ENCODE measurements at places on chromosomes 6 and 20.

DNA sequence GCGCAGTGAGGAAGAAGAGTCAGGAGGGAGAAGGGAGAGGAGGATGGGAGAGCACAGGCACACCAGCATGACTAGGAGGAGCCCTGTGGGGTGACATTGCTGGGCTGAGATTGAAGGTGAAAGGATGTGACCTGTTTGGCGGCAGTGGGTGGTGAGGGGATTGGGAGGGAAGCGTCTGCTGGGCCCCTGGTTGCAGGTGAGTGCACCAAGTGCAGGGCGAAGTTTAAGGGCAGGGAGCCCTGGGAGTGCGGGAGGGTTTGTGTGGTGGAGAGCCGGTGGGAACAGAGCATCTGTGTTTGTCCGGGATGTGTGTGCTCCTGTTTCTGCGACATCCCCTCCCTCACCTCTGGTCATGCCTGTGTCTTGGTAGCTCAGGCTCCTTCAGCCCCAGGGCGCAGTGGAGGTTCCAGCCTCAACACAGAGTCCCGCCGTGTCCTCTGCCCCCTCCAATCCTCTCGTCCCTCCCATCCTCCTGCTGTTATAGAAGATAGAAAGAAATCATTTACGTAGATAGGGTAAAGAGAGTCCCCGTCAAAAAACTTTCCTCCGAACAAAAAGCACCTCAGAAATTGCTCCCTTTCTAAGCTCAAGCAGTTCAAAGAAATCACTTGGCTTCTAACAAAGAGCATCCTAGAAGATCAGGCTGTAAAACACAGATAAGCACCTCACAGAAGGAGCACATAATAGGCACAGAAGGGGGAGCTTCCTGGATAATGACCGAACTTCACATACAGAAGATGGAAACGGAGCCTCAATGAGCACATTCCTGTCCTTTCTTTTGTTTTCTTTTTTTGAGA is 25.0 kb downstream of the ULBP1 start:
- H3K36me3 ChIP-seq = peaks cover 9% of the 10 kb centered on the region
- peaks cover 17% of the 10 kb centered on the region for H3K4me1 ChIP-seq
- no peak for DNase-seq
- H3K4me3 ChIP-seq = no peak overlapping the region

- no peak for DNase-seq
- H3K36me3 ChIP-seq = no peaks in the 10 kb centered on the region
- peaks cover 8% of the 10 kb centered on the region for H3K27me3 ChIP-seq
- no peak overlapping the region for H3K4me3 ChIP-seq
Observed at GRCh38 chr6:167779129-167779992, 47.4 kb upstream of the AFDN start.

- no peaks in the 10 kb centered on the region for H3K27me3 ChIP-seq
- no peaks in the 10 kb centered on the region for H3K36me3 ChIP-seq
- DNase-seq = peak; percentile 38
- peak overlapping the region; percentile 81 for H3K27ac ChIP-seq
- H3K4me3 ChIP-seq = peak overlapping the region; percentile 20
Observed at GRCh38 chr6:44485601-44486401, 98.3 kb downstream of the CDC5L start.

DNA sequence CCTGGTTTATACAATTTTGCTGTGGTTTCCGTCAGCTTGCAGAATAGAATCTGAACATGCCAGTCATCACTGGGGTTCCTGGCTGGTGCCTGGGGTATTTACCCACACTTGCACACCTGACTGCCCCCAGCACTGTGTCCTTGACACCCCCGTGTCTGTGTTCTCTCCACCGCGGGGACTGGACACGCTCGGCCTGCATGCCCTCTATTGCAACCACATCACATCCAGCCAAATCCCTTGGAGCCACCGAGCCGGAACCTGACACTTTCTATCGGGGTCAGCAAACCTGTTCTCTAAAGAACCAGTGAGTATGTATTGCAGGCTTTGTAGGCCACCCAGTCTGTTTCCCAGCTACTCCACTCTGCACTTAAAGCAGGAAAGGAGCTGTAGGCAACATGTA is 527.5 kb downstream of the PRKN start:
- H3K4me1 ChIP-seq = no peaks in the 10 kb centered on the region
- 0 out of 2 replicates have a peak, but pooled peaks cover under 1% of the 10 kb centered on the region for H3K36me3 ChIP-seq
- H3K27me3 ChIP-seq = no peaks in the 10 kb centered on the region
- no peak overlapping the region for H3K4me3 ChIP-seq
- no peak overlapping the region for H3K27ac ChIP-seq
- DNase-seq = no peak

- DNase-seq = peak; percentile 75
- peaks cover 20% of the 10 kb centered on the region for H3K36me3 ChIP-seq
- H3K27me3 ChIP-seq = peaks cover 6% of the 10 kb centered on the region
- peaks cover 61% of the 10 kb centered on the region for H3K4me1 ChIP-seq
- H3K4me3 ChIP-seq = peak overlapping the region; percentile 89
Observed at GRCh38 chr6:33247977-33248642, 23.6 kb downstream of the VPS52 start.

GRCh38 chr6:7098993-7099392 is 8.8 kb upstream of the RREB1 start:
- H3K27me3 ChIP-seq = peaks cover 1% of the 10 kb centered on the region
- DNase-seq = no peak
- H3K27ac ChIP-seq = no peak overlapping the region
- H3K4me3 ChIP-seq = no peak overlapping the region
- no peaks in the 10 kb centered on the region for H3K36me3 ChIP-seq
- no peaks in the 10 kb centered on the region for H3K4me1 ChIP-seq

DNA sequence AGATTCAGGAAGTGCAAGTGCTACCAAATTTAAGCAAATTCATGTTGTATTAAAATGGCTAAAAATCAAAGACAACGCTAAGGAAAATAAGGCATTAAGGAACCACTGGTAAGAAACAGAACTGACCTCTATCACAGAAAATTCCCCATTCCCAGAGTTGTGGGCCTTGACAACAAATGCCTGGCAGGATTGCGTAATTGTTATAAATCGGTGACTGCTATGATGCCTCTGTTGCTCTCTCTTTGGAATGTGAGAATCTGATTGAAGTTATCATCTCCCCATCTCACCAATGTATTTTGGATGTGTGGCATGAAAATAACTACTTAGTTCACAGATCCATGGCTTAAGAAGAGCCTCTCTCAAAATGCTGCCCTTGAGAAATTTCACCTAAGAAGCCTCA is 257.3 kb downstream of the OGFRL1 start:
- no peak for DNase-seq
- no peaks in the 10 kb centered on the region for H3K27me3 ChIP-seq
- no peaks in the 10 kb centered on the region for H3K36me3 ChIP-seq

- H3K4me3 ChIP-seq = peak overlapping the region; percentile 85
- no peak for DNase-seq
- H3K27ac ChIP-seq = no peak overlapping the region
- peaks cover 10% of the 10 kb centered on the region for H3K4me1 ChIP-seq
- H3K36me3 ChIP-seq = no peaks in the 10 kb centered on the region
- peaks cover 12% of the 10 kb centered on the region for H3K27me3 ChIP-seq
Observed at GRCh38 chr6:47308198-47308517, 1.5 kb downstream of the TNFRSF21 start.

DNA sequence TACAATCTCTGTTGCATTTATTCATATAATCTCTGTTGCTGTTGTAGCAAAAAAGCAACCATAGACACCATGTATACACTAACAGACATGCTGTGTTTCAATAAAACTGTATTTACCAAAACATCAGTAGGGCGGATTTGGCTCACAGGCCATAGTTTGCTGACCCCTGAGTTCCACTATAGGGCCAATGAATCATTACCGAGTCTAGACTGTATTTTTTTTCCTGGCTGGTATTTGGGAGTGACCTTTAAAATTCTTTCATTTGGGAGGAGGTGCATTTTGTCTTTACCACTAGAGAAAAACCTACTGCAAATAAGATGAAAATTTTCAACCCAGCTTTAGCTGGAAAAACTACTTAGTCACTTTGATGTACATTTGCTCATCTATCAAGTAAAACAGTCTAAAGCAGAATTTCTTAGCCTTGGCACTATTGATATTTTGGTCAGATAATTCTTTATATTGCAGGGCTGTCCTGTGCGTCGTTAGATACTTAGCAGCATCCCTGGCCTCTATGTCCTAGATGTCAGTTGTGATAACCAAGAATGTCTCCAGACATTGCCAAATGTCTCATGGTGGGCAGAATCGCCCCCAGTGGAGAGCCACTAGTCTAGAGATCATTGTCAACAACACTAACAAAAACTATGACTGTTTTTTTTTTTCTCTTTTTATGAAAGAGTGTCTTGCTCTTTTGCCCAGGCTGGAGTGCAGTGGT is 39.5 kb downstream of the DCBLD1 start:
- H3K27me3 ChIP-seq = no peaks in the 10 kb centered on the region
- H3K4me3 ChIP-seq = no peak overlapping the region
- H3K4me1 ChIP-seq = peaks cover 28% of the 10 kb centered on the region
- H3K36me3 ChIP-seq = peaks cover 36% of the 10 kb centered on the region
- DNase-seq = no peak

DNA sequence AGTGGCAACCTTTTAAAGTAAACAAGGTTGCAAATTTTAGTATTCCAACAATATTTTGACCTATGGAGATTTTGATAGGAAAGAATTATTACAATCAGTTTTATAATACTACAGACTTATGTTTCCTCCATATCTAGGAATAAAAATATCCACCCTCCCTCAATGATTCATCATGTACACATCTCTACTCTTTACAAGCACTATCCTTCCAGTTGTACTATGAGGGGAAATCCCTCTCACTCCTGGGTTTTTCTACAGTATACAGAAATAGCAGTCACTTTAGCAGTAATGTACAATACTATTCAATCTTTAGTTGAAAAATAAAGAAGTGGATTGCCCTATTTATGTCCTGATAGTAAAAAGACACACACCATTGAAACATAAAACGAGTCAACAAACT is 46.3 kb upstream of the SCML4 start:
- peaks cover 61% of the 10 kb centered on the region for H3K4me1 ChIP-seq
- peaks cover 9% of the 10 kb centered on the region for H3K27me3 ChIP-seq
- no peak overlapping the region for H3K27ac ChIP-seq
- H3K36me3 ChIP-seq = peaks cover 30% of the 10 kb centered on the region
- peak; percentile 23 for DNase-seq

DNA sequence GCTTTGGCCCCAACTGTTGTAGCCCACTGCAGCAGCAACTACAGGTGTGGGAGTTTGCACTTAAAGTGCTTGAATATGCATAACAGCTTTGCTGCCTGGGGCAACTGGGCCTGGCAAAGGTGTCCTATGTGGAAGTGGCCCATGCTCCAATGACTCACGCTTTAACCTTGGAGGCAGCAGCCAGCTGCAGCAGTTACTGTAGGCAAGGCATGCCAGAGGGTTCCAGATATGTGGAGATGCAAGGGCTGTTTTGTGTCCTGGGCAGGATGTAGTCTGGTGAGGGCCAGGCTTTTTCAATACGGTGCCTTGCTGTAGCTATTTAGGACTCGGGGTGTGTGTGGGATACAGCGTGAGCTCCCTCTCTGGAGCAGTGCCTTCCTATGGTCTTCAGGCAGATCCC is 150.3 kb downstream of the NKAIN2 start:
- H3K4me3 ChIP-seq = no peak overlapping the region

DNA sequence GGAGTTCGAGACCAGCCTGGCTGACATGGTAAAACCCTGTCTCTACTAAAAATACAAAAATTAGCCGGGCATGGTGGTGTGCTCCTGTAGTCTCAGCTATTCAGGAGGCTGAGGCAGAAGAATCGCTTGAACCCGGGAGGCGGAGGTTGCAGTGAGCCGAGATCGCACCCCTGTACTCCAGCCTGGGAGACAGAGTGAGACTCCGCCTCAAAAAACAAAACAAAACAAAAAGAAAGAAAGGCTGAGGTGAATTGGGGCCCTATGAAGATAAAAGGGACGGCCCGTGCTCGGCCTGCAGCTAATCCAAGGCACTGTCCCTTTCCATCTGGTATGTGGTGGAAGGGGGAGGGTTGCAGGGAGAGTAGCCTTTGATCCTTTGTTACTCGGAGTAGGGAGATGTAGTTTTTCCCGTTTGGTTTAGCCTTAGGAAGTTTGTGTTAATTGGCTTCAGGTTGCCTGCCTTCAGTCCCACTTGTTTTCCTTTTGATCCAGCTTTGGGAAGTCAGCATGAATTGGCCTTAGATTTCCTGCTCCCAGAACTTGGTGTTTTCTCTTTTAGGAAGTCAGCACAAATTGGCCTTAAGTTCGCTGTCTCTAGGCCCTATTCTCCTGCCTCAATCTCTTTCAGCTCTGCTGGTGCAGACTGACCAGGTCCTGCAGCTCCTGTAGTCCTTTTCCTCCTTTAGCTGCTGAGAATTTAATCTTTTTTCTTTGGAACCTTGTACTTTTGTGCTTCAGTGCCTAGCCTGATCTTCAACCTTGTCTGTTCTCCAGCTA is 36.1 kb upstream of the PAQR8 start:
- no peaks in the 10 kb centered on the region for H3K4me1 ChIP-seq
- DNase-seq = no peak
- peaks cover 7% of the 10 kb centered on the region for H3K27me3 ChIP-seq
- no peak overlapping the region for H3K4me3 ChIP-seq

DNA sequence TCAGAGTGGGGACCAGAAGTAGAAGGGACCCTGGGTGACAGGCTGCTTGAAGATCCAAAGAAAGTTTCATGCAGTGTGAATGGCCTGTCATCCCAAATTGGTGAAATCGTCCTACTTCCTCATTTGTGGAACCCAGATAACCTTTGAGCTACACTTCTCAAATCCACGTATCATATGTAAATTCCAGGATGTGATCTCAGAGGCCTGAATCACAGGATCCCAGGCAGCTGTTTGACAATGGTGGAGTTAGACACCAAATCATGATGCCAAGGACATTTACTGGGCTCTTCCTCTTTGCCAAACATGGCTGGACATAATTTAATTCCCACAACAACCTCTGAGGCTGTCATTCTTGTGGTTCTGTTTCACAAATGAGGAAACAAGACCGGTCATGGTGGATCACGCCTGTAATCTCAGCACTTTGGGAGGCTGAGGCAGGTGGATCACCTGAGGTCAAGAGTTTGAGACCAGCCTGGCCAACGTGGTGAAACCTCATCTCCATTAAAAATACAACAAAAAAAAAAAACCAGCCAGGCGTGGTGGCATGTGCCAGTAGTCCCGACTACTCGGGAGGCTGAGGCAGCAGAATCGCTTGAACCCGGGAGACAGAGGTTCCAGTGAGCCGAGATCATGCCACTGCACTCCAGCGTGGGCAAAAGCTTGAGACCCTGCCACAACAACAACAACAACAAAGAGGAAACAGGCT is 39.9 kb upstream of the TTPAL start:
- no peak overlapping the region for H3K27ac ChIP-seq
- H3K4me1 ChIP-seq = no peaks in the 10 kb centered on the region
- DNase-seq = no peak
- no peak overlapping the region for H3K4me3 ChIP-seq

- H3K36me3 ChIP-seq = no peaks in the 10 kb centered on the region
- H3K4me3 ChIP-seq = peak overlapping the region; percentile 89
- H3K4me1 ChIP-seq = peaks cover 65% of the 10 kb centered on the region
- peaks cover 2% of the 10 kb centered on the region for H3K27me3 ChIP-seq
- no peak for DNase-seq
Observed at GRCh38 chr6:156779206-156780094, 2.3 kb downstream of the ARID1B start.

DNA sequence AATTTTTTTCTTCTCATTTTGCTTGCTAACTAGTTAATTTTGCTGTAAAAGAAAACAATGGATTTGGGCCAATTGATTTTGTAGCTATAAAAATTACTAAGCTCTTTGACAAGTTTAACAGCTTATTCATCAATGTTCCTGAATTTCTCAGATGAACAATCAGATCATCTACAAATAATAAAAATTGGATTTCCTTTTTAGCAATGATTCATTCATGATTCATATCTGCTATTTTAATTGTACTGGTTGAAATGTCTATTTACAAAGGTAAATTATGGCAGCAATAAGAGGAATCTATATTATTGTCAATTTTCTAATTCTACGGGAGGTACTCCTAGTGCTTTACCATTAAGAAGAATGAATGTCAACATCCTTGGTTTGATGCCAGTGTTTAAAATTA is 178.8 kb upstream of the BTBD3 start:
- no peaks in the 10 kb centered on the region for H3K4me1 ChIP-seq
- H3K27ac ChIP-seq = no peak overlapping the region
- DNase-seq = no peak
- peaks cover 5% of the 10 kb centered on the region for H3K27me3 ChIP-seq
- no peaks in the 10 kb centered on the region for H3K36me3 ChIP-seq
